ENCODE measurements at places on chromosomes 5 and 9.

- DNase-seq = no peak
Measured at GRCh38 chr5:12125895-12126294, 221.6 kb upstream of the CTNND2 start.

- DNase-seq = no peak
Measured at GRCh38 chr5:167513381-167513780, 778.1 kb upstream of the WWC1 start.

GRCh38 chr5:173202266-173202875, 32.6 kb downstream of the NKX2-5 start:
- DNase-seq = no peak

DNA sequence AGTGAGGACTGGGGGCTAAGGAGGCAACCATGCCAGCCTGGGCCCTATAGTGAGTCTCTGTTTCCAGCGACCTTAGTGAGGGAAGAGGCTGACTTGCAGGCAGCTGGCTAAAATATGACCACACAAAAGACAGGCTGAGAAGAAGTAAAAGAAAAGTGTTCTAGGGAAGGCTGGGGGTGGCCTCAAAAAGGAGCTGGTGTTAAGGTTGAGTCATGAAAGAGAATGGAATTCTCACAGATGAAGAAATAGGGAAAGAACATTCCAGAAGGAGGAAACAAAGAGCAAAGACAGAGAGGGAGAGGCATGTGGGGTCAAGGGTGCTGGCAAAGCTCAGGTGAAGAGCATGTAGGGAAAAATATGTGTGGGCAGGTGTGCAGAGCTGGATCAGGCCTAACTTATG, 302.7 kb upstream of the RFX3 start:
- no peak for DNase-seq

- DNase-seq = no peak
Measured at GRCh38 chr5:72161951-72162350, 54.7 kb downstream of the MAP1B start.

GRCh38 chr5:146751781-146752401, 126.7 kb downstream of the PPP2R2B start:
- DNase-seq = no peak

DNA sequence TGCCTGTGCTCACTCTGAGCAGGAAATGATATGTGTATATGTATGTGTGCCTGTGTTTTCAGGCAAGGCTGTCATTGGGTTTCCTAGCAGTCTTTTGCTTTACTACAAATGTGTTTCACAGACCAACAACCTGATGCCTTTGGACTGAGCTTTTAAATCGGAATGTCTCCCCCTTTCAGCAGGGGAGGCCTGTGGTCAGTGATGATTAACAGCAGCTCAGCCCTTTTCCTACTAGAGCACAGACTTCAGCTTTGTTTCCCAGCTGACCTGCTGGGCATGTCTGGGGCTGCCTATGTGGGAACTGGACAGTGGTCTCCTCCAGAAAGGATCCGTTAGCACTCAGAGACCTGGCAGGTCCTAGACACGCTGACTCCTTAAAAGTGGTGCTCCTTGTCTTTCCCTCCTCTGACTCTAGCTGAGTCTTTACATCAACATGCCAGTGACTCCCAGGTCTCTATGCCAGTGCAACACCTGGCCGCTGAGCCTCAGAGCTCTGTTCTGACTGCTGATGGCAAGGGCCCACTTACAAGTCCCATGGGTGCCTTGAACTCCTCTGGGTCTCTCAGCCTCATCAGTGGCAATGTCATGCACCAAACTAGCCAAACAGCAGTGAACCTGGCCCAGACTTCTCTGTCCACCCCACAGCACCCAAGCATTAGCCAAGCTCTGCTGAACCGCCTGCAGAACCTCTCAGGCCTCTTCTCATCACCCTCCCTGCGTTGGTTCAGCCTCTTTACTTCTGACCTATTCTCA, 7.7 kb downstream of the MACROH2A1 start:
- DNase-seq = no peak

DNA sequence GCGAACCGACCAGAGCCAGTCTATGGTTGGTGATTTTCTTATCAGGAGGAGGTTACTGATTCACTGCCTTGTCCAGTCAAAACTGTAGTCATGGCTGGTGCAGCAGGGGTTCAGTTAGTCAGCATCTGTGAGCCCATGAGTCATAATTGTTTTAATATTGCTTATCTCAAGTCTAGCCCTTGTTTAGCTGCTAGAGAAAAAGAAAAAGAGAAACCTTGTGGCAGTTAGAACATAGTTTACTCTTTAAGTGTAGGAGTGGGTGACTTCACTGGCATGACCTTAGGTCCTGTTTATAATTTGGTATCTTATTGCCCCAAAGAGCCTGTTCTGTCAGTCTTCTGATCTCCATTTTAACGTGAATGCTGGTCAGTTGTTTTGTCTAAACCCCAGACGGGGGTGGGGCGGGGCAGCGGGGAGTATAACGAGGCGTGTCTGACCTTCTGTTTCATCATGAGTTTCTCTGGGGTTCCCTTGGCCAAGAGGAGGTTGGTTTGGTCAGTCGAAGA, 76.9 kb upstream of the NFIL3 start:
- DNase-seq = no peak

DNA sequence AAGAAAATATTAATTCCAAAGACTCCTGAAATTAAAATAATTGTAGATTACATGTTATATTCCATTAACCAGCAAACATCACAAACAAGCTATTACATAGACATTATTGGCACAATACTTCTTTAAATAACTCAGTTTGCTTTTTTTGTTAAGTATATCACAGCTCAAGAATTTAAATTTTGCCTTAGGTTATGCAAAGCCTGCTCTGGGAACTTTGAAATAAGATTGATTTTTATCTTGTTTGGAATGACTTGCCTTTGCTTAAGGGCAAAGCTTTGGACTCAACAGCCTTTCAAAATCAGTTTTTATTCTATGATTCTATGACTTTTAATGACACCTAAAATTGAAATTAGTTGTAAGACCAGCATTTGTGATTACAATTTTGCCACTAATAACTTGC, 78.2 kb downstream of the ALDH7A1 start:
- DNase-seq = no peak

DNA sequence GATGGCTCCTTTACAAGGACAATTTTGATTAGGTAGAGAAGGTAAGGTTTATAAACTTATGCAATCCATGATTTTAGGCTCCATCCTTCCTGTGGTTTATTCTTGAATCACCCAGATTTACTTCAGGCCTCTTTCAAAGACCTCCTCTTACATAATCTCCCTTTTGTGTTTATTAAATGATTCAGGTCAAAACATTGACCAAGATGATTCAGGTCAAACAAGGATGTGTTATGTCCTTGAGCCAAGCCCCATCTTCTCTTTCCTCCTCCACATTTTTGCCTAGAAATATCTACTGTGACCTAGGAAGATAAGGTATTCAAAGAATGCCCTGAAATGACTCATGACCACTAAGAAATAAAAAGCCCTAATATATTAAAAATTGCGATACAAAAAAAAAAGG, 31.8 kb upstream of the TLR4 start:
- DNase-seq = no peak

- DNase-seq = no peak
Measured at GRCh38 chr9:125343518-125344275, 82.1 kb downstream of the GAPVD1 start.

DNA sequence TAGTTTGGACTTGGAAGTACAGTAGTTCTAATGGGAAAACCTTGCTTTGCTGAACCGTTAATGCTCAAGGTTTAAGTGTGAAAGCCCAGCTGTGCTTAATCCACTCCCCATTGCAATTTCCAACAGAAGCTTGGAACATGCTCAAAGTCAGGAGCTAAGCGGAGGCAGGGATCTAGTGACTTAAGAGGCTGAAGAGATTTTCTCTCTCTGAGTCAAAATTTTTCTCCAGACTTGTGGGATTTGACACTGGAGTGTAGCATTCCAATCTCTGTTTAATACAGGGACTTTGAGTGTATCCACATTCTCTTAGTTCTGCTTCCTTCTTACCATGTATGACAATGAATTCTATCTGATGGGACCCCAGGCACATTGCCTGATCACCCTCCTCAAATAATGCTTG, 471.8 kb downstream of the KIF4B start:
- DNase-seq = no peak

GRCh38 chr5:79189439-79190234, 46.3 kb upstream of the JMY start:
- DNase-seq = no peak

GRCh38 chr9:136137321-136138265, 18.9 kb upstream of the TMEM250 start:
- DNase-seq = no peak

GRCh38 chr9:73216100-73216499, 64.4 kb downstream of the ANXA1 start:
- DNase-seq = no peak

- no peak for DNase-seq
Measured at GRCh38 chr9:133116346-133117231, 4.5 kb downstream of the RALGDS start.

DNA sequence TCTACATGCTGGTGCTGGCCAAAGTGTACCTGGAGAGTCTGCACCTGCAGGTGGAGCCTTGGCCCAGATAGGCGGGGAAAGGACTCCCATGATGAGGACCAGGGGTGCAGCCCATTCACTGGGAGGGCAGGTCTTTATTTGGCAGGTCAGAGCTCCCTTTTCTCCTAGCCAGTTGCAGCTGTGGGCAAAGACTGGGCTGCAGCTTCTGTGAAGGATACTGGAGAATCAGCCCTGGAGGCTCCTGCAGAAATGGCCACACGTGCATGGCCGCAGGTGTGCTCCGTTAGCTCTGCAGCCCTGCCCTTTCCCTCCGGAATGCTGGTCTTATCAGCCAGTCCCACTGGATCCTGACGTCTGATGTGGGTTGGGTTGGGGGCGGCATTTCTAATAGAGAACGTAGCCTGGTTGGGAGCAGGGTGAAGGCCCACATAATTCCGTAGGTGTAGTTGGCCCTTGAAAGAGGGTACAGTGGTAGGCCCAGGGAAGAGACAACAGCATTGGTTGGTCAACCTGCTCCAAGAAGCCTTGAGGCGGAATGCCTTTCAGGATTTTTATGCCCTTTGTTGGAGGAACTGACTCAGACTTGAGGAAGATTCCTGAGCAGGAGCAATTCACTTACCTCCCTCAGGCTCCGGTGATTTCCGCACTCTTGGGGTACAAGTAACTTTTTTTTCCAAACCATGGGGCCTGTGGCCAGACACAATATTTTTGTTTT, 22.0 kb upstream of the TIFAB start:
- no peak for DNase-seq

GRCh38 chr5:139389701-139390638, at the start of gene MZB1:
Gene MZB1 (minus strand): TSS chr5:139389913. CDS start chr5:139389856, 57 bp downstream.
- DNase-seq = no peak

- DNase-seq = no peak
Measured at GRCh38 chr5:51347704-51348103, 35.5 kb upstream of the ISL1 start.

- no peak for DNase-seq
Measured at GRCh38 chr5:97495301-97495700, 312.3 kb upstream of the RIOK2 start.

DNA sequence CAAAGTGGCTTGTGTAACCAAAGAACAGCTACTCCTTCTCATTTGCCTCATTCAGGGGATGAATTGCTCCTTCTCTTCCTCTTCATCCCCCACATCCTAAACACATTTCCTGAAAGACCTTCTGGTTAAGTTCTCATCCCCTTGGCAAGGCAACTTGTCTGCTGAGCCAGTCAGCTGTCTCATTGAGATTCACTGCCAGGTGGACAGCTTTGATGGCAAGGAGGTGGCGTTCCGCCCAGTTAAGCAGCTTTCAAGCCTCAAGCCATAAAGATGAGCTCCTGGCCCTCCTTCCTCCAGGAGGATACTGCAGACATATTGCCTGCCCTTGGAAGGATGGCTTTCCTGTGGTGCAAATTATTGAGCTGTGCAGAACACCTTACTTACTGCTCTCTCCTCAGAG, 448.6 kb upstream of the MPDZ start:
- DNase-seq = no peak

- DNase-seq = no peak
Measured at GRCh38 chr9:37960631-37961030, 56.7 kb upstream of the SLC25A51 start.

GRCh38 chr5:15555176-15555575, 55.2 kb downstream of the FBXL7 start:
- no peak for DNase-seq

All from stimulated activated naive CD4-positive, alpha-beta T cell (primary cell).